Right ventricle myocardium superior (tissue), 1 donor: ENCODE measurements at places on chromosomes 11 and 22. TPM values are rescaled to one million over a fixed set of nuclear protein-coding genes. Genes with fewer than 3 reads are reported as not detected.
A peak's percentile ranks its signal among the peaks of the same experiment; 100 is the strongest.

The CARNS1 gene
- total RNA-seq, result 15.0 TPM

The OR51D1 gene
- not detected for total RNA-seq

The OR52E8 gene
- total RNA-seq, result not detected

The PPFIBP2 gene
- 26.5 TPM for total RNA-seq

The SLN gene
- total RNA-seq, result 24.8 TPM

The SHISAL1 gene
- 1.3 TPM for total RNA-seq

GRCh38 chr11:133993921-133994320, 37.2 kb upstream of the IGSF9B start:
- no peak for DNase-seq

GRCh38 chr11:105906517-105906916, 115.5 kb downstream of the MSANTD4 start:
- no peak for DNase-seq

GRCh38 chr22:40651563-40652501, 15.3 kb upstream of the MRTFA start:
- peak; percentile 97 for DNase-seq

DNA sequence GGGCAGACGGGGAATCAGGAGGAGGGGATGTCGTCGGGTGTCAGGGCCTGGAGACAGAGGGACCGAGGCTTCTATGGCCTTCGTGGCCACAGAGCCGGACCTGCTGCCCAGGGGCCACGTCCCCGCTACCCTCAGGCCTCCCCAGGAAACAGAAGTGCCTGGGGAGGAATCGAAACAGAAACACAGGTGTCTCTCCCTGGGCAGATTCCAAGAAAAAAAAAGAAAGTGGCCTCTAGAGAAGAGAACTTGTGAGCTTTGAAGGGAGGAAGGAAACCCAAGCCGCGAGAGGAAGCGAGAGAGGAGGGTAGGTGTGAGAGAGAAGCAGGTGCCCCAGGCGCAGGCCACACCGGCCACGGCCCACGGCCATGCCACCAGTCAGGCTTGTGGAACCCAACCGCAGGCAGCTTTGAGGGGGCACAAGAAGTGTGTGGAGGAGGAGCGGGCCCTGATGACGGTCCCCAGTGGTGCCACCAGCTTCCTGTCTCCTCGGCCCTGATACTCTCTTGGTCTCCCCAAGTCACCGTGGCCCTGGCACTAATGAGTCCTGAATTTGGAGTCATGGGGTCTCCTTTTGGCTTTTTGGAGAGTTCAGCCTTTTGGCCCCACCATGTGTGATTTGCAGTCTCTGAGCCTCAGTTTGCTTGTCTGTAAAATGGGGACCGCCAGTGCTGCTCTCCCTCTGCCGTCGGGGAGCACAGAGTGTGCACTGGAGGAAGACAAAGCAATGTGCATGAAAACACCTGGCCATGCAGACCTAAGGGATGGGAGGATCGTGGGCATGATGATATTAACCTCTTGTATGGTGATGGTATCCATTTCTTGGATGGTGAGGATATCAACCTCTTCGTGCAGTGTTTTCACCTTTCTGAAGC, 25.2 kb downstream of the LIF start:
- DNase-seq, result no peak

GRCh38 chr11:8656291-8656690, 26.2 kb downstream of the TRIM66 start:
- DNase-seq, result no peak

GRCh38 chr11:68659158-68659921, 25.0 kb upstream of the GAL start:
- DNase-seq, result peak; percentile 82
